ENCODE measurements at places on chromosomes 1 and 21. TPM values are rescaled to one million over a fixed set of nuclear protein-coding genes. Genes with fewer than 3 reads are reported as not detected.
A peak's percentile ranks its signal among the peaks of the same experiment; 100 is the strongest.

SH2D5 gene
- not detected for total RNA-seq

FAM89A gene
- 20.5 TPM for total RNA-seq

- no peak for DNase-seq
Observed at GRCh38 chr1:30822006-30822405, 64.4 kb upstream of the LAPTM5 start.

- DNase-seq, result no peak
Observed at GRCh38 chr1:237903961-237904360, 13.2 kb upstream of the ZP4 start.

DNA sequence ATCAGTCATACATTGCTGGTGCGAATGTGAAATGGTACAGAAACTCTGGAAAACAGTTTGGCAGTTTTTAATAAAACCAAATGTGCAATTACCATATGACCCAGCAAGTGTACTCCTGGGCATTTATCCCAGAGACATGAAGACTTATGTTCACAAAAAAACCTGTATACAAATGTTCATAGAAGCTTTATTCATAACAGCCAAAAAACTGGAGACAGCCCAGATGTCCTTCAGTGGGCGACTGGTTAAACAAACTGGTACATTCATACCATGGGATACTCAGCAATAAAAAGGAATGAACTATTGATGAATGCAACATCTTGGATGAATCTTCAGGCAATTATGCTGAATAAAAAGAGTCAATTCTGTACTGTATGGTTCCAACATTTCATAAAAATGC lies 97.8 kb downstream of the DTL start:
- DNase-seq, result no peak

DNA sequence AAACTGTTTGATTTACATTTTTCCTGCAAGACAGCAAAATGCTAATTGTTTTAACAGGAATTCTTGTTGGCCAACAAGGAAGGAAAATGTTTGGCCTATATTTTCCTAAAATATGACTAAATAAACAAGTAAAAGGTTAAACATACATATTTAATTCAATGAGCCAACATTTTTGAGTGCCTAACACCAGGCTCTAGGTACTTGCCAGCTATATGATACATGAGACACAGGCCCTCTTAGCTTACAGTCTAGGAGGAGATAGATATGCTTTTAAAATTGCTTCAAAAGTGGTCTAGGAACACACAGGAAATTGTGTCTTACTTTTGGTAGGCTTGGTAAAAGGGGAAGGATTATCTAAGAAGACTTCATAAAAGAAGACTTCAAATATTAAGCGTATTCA lies 50.9 kb downstream of the PIGK start:
- DNase-seq, result no peak

DNA sequence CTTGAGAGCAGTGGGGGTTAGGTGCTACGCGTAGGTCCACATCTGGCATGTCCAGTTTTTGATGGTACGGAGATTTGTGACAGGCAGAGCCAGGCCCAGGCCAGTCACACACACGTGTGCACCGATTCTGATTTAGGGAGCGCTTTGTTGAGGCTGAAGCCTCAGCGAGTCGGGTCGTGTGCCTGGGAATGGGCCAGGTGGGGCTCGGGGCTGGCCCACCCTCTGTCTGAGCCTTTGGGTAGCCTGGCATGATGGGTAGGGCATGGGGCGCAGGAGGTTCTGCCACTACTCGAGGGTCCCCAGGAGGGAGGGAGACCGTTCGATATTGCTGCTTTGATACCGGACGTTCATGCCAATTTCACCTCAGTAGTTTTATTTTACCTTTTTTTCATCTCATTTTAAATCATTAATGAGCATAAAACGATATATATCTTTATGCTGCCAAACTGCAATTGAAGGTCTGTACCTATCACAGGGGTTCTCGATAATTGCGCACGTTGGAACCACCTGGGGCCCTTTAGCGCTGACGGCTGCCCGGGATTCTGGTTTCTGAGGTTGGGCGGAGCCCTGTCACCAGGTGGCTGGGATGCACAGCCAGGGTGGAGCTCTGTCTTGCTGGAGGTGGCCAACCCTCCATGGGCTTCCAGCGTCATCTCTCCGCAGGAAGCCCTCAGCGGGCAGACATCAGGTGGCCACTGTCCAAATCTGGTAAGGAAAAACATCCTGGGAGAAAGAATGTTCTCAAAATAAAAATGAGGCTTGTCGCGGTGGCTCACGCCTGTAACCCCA lies 71.9 kb downstream of the SCCPDH start:
- no peak for DNase-seq

DNA sequence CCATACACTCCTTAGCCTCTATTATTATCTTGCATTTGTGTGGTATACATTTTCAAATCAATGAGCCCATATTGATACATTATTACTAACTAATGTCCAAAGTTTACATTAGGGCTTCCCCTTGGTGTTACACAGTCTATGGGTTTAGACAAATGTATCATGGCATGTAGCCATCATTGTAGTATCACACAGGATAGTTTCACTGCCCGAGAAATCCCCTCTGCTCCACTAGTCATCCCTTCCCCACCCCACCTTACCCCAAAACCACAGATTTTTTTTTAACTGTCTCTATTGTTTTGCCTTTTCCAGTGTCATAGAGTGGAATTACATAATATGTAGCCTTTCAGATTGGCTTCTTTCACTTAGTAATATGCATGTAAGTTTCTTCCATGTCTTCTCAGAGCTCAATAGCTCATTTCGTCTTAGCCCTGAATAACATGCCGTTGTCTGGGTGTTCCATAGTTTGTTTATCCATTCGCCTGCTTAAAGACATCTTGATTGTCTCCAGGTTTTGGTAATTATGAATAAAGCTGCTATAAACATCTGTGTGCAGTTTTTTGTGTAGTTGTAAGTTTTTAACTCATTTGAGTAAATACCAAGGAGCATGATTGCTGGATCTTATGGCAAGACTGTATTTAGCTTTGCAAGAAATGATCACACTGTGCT lies 86.4 kb upstream of the LYST start:
- no peak for DNase-seq

DNA sequence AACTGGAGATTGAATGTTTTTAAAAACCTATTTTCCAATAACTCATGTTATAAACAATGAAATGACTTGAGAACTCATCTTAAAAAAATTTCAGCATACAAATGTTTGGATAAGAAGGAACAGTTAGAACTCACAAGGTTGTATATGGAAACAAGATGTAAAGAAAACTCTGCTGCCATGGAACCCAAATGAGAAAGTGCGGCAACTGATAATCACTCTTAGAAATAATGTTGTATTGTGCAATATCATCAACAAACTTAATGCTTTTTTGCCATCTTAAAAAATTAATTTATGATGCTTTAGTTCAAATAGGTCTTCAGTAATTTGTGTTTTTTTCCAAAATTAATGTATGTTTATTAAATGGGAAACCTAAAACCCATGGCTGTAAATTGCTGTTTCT lies 461.1 kb upstream of the NCAM2 start:
- no peak for DNase-seq

DNA sequence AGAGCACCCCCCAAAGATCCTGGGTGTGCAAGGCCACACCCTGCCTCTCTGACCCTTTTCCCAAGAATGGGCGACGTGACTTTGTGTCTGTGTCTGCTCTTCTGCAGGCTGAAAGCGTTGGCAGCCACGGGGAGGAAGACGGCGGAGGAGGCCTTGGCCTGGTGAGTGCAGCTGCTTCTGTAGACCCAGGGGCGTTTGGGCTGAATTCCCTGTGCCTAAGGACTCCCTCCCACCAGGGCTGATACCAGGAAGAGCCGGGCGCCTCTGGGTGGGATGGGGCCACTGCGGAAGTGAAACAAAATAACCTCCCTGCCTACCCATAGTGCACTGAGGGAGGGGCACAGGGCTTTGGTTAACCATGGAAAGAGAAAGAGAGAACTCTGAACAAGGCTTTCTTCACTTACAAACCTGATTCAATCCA lies 2.5 kb downstream of the UBASH3A start:
- DNase-seq, result no peak

DNA sequence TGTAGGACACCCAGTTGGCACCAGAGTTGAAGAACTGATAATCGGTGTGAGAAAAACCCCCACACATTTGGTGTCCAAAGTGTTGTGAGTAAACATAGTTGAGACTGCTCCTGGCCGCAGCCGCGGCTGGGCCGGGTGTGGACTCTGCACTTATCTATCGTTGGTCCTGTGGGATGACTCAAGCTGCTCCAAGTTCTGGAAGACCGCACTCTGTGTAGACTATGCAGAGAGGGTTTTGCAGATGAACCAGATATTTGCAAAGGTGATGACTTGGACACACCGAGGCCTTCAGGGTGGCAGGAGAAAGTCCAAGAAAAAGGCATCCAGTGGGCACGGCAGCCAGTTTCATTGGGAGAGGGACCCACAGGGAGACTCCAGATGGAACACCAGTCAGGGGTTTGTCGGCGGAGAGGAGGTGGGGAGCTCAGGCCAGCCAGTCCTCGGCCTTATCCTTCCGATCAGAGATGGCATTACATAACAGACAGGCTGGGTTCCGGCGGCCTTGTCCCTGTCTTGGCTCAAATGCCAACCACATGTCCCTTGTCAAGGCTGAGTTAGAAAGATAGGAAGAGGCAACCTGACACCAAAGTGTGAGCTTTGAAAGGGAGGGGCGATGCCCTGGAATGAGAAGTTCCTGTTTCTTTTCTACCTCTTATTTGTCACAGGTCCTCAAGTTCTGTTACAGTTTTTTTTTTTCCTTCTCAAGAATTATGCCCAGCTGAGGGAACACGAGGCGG lies 21.1 kb downstream of the C2CD2 start:
- peak; percentile 40 for DNase-seq
